Myocyte (in vitro differentiated cells): ENCODE measurements at places on chromosomes 5 and 9.

DNA sequence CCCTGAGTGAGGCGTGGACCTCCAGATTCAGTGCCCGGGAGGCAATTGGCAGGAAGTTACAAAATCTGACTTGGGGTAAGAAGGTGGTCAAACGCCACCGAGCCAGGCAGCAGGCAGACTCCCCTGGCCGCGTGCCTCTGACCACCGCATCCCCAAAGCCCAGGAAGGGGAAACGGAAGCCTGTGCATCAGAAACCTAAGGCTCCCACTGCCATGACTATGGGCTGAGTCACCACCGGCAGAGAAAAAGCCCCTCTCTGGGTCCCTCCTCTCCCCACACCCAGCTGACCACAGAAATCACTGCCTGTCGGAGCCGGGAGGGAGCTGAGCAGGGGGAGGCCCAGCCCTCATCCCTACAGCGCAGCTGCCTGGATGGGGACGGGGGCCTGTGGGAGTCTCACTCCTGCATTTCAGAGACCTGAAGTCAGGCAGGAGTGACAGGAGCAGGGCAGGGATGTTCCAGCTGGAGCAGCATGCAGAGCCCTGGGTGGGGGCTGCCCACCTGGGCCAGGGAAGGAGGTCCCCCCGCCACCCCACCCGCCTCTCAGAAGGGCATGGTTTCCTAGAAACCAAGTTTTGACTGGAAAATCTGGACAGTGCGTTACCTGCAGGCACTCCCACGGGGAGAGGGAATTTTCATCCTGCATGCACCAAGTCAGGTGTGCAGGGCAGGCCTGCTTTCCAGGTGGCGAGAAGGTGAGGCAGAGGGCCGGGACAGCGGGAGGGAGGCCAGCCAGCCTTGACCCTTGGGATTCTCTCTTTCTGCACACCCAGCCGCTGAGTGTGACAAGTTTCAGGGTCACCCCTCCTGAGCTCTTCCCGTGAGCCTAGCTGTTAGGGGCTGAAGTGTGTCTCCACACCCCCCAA, 68.2 kb downstream of the LRSAM1 start:
- DNase-seq = peak; percentile 99

- no peak for DNase-seq
Observed at GRCh38 chr5:109305352-109305751, 104.4 kb downstream of the PJA2 start.

DNA sequence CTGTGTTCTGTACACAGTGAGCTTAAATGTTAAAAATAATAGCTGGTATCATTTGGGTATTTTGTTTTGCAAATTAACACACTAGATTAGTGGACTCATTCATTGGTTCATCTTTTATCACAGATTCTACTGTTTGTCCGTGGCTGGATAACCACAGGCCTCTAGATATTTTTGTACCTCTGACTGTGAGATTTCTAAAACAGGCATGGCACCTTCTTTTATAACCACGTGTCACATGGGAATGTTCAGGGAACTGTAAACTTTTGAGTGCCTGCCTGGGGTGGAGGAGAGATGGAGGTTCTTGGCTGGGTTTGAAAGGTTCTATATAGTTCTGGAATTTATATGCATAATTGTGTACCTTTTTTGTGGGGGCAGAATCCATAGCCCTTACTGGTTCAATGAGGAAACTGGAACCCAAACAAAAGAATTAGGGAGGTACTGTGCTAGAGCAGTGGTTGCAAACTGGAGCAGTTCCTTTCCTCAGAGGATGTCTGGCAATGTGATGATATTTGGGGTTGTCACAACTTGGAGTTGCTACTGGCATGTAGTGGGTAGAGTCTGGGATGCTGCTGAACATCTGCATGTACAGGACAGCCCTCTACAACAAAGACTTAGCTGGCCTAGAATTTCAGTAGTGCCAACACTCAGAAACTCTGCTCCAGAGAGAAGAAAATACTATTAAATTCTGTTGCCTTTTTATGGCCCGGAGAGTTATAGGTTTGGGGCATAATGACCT, 16.9 kb downstream of the TLE4 start:
- peak; percentile 65 for DNase-seq

GRCh38 chr9:98491828-98492227, 216.9 kb downstream of the GABBR2 start:
- peak; percentile 58 for DNase-seq

DNA sequence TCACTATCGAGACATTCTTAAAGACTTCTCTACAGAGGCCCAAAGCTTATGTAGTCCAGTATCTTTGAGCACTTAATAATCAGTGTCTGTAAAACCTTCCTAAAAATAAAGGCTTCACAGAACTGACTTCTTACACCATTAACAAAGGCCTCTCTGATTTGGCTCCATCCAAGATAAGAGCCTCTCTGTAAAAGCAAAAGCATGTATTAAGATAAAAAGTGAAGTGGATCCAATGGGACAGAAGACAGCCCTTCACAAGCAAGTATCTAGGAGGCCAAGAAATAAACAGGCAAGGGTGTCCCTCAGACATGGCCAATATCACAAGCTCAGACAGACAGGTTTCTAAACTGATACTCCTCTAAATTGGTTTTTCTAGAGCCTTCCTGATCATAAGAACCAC, 11.9 kb downstream of the LHFPL2 start:
- DNase-seq = no peak

DNA sequence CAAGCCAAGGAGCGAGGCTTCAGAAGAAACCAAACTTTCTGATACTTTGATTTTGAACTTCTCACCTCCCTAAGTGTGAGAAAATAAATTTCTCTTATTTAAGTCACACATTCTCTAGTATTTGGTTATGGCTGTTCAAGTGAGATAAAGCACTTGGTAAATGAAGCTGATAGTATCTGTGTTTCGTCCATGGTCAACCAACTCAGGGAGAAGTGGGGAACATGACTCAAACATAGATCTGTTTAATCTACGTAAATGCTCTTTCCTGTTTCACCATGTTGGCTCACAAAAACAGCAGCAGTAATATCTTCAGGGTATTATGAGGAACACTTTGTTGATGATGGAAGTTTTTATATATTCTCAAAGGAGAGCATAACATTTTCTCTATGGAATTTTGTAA, 2167.2 kb upstream of the C9orf72 start:
- DNase-seq = no peak

GRCh38 chr5:11050596-11051304, 289.7 kb upstream of the DAP start:
- no peak for DNase-seq

DNA sequence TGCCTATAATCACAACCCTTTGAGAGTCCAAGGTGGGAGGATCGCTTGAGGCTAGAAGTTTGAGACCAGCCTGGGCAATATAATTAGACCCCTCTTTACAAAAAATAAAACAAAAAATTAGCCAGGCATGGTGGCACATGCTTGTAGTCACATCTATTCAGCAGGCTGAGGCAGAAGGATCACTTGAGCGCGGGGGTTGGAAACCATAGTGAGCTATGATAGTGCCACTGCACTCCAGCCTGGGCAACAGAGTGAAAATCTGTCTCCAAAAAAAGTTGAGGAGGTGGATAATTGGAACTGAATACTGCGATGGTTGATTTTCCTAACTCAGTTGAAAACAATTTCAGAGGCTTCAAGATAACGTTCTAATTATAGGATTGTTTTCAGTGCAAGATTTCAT, 52.6 kb downstream of the EDIL3 start:
- no peak for DNase-seq

GRCh38 chr5:14036947-14037346, 92.5 kb upstream of the DNAH5 start:
- no peak for DNase-seq

DNA sequence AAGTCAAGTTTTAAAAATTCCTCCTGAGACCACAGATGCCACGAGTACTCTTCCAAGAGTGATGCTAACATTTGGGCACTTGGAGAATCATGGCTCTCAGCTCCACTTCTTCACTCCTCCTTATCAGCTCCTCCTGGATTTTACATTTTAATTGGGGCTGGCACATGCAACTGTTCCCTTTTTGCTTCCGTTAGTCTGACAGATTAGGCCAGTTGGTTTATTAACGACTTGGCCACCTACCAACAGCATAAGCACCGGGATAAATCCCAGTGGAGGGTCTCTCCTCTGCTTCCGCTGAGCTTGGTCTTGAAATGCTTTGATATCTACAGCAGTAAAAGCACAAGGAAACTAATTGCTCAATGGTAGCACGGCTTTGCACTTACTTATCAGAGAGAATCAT, 134.6 kb upstream of the RASEF start:
- DNase-seq = no peak

GRCh38 chr5:96984506-96985192, 48.8 kb downstream of the LNPEP start:
- no peak for DNase-seq

GRCh38 chr5:18745988-18746615, 1111.8 kb downstream of the TAF11L14 start:
- peak; percentile 36 for DNase-seq

DNA sequence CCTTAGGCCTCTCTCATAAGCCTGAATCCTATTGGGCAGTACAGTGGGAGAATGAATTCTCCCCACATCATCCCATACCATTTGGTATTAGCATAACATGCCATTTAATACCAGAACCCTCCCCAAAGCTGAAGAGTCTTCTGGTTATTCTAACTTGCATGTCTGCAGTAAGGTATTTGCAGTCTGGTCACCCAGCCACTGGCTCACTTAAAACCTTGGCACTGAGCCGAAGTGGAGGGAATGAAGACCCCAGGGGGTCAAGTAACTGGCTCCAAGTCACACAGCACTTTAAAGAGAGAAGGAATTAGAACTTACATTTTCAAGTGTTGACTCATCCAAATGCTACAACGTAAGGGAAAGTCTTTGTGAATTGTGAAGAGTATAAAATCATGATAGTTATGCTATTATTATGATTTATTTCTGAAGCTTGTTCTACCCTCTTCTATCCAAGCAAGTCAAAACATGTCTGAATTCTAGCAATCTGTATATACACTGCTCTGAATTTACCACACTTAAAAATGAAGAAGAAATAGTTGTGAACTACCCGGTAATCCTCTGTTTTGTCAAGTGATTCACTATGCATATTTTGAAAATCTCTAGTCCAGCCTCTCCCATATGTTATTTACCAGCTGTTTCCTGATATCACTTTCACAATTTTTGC, 28.5 kb downstream of the GLRA1 start:
- DNase-seq = peak; percentile 71

DNA sequence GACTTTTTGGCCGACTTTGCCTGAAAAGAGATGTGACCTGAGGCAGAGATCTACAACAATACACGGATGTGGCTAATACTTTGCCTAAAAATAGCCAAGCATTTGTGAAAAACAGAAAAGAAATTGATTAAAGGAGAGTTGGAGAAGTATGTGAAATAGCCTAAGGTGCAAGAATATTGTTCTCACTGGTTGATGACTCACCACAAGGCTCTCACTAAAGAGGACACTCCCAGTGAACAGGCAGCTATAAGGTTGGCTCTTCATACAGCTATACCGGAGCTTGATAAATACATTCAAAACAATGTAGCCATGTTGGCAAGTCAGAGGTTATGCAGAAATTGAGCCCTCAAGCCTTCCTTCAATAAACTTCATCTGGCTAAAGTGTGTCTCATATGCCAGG, 317.2 kb upstream of the GRAMD2B start:
- DNase-seq = no peak

DNA sequence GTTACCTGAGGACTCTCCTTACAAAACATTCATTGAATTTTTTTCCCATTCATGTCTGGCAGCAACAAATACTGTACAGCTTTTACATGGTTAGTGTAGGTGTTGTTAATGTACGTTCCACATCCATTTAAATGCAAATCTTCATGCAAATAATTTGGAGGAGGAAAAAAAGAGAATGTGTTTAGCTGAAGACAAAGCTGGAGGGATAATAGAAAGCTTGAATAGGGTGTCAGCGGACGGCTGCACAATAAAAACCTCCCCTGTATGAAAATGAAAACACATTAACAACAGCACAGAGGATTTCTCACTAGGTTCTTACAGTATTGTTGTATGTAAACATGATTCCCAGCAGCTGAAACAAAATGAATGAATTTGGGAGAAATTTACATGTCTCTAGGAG, 231.5 kb downstream of the ZNF608 start:
- no peak for DNase-seq

GRCh38 chr9:131747352-131747751, 7.5 kb upstream of the RAPGEF1 start:
- peak; percentile 58 for DNase-seq

DNA sequence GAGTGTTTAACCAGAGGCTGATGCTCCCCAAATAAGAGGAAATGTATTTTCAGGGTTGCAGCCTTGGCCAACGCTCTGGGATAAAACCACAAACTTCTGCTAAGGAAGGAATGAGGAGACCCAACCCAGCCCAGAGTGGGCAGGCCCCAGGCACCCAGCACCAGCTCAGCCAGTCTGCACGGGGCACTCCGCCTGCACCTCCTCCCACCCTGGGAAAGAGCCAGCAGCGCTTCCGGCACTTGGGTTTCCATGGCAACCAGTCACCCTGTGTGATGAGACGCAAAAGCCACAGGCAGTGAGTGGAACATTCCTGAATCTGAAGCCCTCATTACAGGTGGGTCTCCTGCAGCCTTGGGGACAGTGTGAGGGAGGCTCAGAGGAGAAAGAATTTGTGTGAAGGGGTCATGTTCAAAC, 85.2 kb upstream of the ZBTB43 start:
- peak; percentile 41 for DNase-seq

- DNase-seq = no peak
Observed at GRCh38 chr5:97077246-97077645, 65.2 kb downstream of the LIX1 start.

DNA sequence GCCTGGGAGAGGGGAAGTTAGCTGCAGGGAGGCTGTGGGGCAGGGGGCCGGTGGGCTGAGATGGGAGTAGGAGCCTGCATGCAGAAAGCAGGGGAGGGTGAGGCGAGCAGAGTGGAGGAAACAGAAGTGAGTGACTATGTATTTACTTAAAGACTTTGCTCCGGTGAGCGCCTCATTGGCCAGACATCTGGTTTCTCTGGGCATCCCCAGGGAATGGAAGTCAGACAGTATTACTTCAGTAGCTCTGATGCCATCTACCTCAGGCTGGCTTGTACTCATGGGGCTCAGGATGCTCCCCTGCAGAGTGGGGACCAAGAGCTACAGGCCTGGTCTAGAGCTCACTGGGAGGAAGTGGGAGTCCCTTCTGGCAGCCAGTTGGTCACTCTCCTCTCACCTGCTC, 78.2 kb upstream of the ARAP3 start:
- DNase-seq = no peak

DNA sequence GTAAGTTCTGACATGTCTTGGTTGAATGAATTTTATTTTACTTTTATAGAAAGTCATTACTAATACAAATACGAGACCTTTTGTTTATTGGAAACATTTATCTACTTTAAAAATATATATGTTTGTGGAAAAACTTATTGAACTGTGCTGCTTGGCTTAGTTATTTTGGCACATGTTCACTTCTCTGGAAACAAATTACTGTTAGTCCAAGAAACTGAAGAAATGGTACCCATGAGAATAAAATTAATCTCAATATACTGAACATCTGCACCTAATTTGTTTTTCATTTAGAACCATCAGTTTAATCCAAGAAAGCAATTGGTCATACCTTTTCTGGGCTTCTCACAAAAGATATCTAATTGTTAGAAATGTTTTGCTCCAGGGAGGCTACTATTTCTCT, 32.2 kb downstream of the INVS start:
- no peak for DNase-seq

- DNase-seq = no peak
Observed at GRCh38 chr5:62661126-62661525, 82.5 kb downstream of the LRRC70 start.

GRCh38 chr9:134181648-134182034, 17.3 kb upstream of the RNU6ATAC start:
- no peak for DNase-seq

GRCh38 chr9:14315875-14316601, 2.1 kb upstream of the NFIB start:
- no peak for DNase-seq

GRCh38 chr9:85515021-85515420, 226.7 kb downstream of the AGTPBP1 start:
- DNase-seq = no peak
